CD4-positive, alpha-beta T cell (primary cell): ENCODE measurements at places on chromosomes 11 and 22.

DNA sequence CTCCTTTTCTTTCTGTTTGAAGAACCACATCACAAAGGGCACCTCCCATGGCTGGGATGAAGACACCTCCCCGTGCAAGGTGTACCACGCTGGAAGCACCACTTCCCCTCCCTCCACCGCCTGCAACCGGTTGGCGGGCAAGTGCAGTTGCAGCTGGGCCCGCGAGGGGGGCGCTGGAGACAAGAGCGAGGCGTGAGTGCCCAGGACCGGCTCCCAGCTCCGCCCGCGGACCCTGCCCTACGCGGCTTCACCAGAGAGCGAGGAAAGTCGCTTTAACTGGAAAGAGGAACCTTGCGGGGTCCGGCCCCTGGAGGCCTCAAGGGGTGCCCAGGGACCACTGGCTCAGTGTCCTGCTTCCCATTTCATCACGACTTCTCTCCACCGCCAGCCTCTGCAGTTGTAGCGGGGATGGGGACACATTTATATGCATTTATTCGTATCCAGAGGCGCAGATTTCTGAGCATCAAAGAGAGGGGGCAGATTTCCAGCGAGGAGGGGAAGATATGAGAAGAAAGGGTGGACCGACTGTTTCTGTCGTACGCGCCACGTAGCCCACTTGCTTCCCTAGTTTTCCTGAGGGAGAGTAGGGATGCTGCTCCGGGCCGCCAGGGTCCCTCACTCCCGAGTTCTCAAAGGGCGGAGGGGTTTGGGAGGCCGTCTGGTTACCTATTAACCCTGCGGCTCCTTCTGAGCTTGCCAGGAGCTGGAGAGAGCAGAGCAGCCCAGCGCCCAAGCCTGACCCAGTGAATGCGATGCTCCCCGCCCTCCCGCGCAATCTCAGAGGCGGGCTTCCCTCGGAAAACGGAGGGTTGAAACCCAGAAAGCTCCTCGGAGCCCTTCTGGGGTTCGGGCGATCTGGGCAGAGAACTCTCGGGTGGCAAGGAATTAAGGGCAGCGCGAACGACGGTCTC is 3.5 kb downstream of the ESAM start:
- peak; percentile 58 for DNase-seq

DNA sequence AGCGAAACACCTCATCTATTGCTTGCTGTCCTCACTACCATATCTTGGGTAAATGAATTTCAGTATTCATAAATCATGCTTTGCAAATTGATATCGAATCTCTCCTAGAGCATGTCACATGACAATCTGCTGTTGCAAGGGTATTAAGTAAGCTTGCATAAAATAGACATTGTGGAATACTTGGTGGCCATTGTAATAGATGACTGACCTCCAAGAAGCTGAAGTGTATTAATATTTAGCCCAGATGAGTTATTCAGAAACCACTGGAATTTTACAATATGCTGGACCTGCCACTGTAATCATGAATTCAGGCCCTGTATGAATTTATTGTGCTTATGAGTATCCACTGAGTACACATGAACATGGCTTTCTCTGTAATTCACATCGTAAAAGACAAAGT is 289.7 kb upstream of the ARHGAP42 start:
- no peak for DNase-seq

DNA sequence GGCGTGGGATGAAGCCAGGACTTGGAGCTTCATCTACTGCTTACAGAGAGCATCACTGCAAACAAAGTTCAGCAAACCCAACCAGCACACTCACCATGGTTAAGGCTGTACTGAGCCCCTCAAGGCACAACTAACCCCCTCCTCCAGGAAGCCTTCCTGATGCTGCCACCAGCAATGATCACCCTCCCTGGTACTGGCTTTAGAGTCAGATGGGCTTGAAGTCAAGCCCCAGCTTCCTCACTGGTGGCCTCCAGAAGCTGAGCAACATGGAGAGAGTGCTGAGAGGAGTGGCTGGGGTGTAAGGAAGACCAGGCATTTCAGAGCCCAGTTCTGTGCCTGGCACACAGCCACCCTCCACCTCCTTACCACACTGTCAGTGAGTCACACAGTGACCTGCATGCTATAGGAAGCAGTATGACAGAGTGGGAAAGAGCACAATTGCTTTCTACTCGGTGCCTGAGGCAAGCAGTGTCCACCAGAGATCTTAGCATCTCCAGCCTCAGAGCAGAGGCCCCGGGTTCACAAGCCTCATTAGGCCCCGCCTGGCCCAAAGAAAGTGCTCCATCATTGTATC is 24.7 kb upstream of the BAIAP2L2 start:
- no peak for DNase-seq

GRCh38 chr11:8168485-8169257 is at the start of gene RIC3:
RIC3 (minus strand) TSS chr11:8169025; CDS start chr11:8168989, 36 bp downstream.
- DNase-seq, result peak; percentile 27

DNA sequence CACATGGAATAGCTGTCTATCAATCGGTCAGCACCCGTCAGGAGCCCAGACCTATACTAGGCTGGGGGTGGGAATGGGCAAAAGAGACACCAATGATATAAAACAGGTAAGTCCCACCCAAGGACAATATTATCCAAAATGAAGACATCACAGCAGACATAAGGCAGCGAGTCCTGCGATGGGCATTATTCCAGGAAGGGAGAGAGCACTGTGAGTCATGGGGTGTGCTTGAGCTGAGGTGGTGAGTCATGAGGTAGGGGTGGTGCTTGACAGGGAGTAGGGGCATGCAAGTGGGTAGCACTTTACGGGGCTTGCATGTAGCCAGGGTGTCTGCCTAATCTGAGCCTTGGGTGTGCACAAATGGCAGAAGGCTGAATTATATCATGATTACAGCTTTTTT is 605.0 kb upstream of the CADM1 start:
- DNase-seq, result no peak

- DNase-seq, result no peak
These were observed 267.2 kb downstream of the NTM start for GRCh38 chr11:131637469-131638175.

- DNase-seq, result no peak
These were observed 84.4 kb downstream of the DENND5A start for GRCh38 chr11:9180784-9181183.

DNA sequence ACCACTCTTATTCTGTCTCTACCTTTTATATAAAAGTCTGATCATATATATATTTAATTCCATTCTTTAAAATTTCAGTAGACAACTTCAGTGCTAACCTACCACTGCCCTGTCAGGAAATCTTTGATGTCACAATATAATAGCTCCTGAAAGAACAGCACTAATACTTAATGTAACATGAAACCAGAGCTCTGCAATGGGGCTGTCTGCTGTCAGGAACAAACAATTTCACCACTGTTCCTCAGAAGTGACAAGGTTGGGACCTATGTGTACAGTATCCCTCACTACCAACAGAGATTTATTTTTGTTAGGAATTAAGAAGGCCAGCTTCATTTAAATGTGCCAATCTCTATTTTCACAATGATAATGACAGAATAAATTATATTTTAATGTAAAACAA is 165.5 kb upstream of the C11orf58 start:
- DNase-seq, result no peak

- no peak for DNase-seq
These were observed 762 bp downstream of the MTMR3 start for GRCh38 chr22:29883775-29884097.

GRCh38 chr22:48084041-48084728 is 1321.7 kb downstream of the TBC1D22A start:
- no peak for DNase-seq

- DNase-seq, result no peak
These were observed 8.8 kb upstream of the KLHL35 start for GRCh38 chr11:75441804-75442132.

DNA sequence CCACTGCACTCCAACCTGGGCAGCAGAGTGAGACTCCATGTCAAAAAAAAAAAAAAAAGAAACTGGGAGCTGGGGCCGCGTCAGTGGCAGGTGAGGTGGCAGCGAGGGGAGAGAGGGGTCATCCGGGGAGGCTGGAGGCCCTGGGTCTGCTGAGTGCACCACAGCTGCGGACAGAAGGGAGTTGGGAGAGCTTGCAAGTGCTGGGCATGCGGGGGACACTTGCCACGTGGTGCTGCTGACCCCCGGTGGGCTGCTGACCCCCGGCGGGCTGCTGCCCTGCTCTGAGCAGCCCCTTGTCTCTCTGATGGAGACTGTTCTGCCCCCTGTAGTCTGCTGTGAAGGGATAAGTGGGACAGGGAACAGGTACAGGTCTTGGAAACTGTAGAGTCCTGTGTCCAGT is 2.6 kb downstream of the DRAP1 start:
- no peak for DNase-seq

DNA sequence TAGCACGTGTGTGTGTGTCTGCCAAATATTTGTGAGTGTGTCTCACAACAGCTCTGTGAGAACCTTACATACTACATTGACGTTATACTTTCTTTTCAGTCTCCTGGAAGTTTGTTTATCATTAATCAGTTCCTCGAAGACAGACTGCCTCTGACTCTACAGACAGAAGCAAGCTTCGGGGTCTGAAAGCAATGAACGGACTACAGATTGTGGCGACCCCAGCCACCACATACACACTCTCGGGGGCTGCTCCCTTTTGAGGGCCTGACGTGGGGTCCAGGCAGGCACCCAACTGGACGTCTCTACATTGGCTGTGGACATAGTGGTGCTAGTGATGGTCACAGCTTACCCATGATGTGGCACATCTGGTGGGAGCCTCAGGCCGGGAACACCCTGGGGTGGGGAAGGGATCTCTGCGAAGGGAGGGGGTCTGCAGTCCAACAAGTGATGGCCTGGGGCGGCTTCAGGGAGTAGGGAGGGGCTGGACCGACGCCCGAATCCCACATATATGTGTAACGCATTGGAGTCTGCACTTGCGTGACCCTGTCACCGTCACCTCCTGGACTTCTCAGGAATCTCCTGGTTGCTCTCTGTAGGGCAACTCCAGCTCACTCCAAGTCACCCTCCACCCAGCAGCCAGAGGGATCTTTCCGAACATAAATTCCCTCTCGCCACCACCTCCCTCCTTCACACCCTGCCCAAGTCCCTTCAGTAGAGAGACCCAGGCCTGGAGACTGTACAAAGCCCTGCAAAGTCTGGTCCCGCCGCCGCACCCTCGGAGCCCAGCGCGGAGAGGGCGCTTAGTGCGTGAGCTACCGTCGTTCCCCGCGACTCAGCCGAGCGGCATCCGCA is 30.4 kb upstream of the TRIM29 start:
- DNase-seq, result no peak

- no peak for DNase-seq
These were observed 2.2 kb downstream of the CPT1B start for GRCh38 chr22:50576070-50576469.

DNA sequence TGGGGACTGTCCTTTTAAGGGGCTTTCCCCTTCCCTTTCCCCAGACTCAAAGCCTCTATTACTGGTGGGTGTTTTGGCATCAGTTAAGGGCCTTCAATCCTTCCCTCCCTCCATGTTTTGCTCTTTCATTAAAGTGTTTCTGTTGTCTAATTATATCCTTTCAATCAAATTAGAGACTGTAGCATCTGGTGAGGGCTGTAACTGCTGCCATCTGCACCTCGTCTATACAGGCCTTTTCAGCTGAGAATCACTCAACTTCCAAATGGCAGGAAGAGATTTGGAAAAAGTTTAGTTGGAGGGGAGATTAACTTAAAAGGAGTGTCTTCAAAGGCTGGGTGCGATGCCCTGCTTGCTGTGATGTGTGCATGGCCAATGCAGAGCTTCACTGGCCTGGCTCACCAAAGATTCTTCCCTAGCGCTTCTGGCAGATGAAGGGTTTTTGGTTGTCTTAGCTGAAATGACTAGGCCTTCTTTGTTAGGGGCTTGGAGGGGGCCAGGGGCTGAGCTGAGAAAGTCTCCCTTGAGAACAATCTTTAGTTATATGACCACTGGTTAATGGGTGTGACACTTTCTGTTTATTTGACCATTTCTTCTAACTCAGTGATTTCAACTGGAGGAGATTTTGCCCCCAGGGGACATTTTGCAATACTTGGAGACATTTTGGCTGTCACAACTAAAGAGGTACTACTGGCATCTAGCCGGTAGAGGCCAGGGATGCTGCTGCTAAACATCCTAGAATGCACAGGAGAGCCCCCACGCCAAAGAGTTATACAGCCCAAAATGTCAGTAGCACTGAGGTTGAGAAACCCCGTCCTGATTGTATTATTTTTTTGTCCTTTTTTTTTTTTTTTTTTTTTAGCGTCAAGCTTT is 7.5 kb downstream of the KREMEN1 start:
- DNase-seq, result no peak

DNA sequence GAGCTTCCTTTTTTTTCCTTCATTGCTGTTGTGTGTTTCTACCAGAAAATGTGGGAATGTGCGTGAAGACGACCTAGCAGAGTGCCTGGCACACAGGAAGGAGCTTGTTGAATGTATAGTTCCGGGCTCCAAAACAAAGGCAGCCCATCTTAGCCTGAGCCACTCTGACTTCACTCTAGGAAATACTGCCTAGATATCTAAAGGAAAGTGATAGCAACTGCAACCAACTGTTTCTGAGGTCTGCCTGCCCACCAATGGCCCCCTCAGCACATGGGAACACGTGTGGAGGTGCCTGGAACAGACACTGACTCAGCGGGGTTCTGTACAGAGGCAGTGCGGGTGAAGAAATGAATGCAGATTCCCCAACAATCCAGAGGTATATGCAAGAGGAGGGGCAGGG is 14.7 kb upstream of the XBP1 start:
- DNase-seq, result no peak

DNA sequence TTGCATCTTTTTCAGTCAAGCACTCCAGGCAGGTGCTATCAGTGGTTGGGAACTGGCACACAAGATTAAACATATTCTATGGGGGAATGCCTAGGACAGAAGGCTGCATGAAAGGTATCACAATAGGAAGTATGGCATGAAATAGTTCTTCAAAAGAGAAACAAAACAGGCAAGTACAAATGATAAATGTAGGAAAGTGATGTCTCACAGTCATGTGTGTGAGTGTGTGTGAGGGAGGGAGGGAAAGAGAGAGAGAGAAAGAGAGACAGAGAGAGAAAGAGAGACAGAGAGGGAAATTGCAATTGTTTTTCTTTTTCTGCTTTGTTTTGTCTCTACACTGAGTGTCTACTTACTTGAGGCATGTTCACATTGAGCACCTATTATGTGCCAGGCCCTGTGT is 456.3 kb downstream of the MIAT start:
- no peak for DNase-seq

- peak; percentile 29 for DNase-seq
These were observed 24.0 kb upstream of the MYH9 start for GRCh38 chr22:36411589-36412258.

- DNase-seq, result peak; percentile 73
These were observed 449 bp upstream of the KREMEN1 start for GRCh38 chr22:29072193-29072978.

- DNase-seq, result no peak
These were observed 124.9 kb downstream of the RBFOX2 start for GRCh38 chr22:35903571-35904335.

DNA sequence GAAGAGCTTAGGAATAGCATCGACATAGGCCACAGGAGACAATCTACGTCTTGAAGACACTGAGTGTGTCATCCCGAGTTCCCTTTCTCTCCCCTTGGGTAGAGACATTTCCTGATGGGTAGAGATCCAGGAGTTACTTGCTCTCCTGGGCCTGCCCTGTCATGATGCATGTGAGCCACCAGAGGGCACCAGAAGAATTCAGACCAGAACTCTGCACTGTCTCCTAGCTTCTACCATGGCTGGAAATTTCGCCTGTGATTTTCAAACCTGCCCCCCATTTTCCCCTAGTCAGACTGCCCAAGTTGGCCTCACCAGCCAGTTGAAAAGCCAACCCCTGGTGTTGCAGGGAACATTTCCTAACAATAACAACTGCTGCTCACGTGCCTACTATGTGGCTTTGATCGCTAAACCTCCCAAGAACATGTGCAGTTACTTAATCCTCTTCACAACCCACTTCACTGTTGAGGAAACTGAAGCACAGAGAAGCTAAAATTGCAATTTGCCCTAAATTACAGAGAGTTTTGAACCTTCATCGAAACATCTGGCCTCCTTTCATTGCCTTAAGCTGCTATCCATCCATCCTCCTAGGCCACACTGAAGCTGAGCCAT is 47.2 kb downstream of the C11orf58 start:
- DNase-seq, result peak; percentile 21
